T-helper 17 cell (primary cell): ENCODE measurements at places on chromosomes 6 and 20.
A peak's percentile ranks its signal among the peaks of the same experiment; 100 is the strongest.

DNA sequence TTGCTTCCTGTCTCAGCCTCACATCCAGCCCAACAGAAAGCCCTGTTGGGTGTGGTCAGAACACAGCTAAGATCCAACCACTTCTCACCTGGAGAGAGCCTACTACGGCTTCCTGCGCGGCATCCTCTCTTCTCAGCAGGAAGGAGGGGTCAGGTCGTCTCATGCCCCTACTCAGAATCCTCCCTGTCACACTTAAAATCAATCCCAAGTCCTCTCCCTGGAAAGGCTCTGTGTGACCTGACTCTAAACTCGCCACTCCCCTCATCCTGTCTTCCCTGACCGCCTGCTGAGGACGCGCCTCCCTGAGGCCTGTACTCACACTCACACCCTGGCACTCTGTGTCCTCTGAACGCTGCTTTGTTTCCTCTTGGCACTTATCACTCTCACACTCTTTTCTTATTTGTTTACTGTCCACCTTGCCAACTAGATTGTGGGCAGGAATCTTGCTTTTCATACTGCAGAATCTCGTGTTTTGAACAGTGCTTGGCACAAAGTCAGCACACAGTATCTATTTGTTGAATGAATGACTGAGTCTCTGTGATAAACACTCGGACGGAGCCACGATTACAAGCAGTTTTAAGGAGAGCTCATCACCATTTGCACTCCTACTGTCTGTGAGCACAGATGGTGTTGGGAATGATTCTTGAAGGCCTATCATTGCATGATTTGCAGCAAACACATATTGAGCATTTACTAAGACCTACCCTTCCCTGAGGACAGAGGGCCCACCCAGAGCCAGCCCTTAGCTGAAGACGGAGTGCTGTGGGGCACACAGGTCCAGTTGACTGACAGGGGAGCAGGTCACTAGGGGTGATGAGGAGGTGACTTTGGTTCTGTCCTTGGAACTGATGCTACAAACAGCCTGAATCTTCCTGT is 18.7 kb downstream of the RAB5IF start:
- DNase-seq, result no peak

DNA sequence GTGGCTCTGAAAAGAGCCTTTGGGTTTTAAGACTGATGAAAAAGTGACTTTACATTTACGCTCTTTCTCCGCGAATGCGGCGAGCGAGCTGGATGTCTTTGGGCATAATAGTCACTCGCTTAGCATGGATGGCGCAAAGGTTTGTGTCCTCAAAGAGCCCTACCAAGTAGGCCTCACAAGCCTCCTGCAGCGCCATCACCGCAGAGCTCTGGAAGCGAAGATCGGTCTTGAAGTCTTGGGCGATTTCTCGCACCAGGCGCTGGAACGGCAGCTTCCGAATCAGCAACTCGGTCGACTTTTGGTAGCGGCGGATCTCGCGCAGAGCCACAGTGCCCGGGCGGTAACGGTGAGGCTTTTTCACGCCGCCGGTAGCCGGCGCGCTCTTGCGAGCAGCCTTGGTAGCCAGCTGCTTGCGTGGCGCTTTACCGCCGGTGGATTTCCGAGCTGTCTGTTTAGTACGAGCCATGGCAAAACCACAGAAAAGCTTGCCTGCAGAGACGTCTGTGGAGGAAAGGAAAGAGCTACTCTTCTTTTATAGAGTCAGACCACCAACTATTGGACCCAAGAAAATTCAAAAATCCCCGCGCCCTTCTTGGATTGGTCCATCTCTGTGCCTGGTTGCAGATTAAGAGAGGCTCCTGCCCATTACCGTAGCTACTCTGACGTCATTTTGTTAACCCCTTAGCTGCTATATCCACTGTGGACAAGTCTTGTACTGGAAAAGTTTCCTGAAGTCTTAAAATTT is 55.5 kb upstream of the HFE start:
- DNase-seq, result peak; percentile 53

DNA sequence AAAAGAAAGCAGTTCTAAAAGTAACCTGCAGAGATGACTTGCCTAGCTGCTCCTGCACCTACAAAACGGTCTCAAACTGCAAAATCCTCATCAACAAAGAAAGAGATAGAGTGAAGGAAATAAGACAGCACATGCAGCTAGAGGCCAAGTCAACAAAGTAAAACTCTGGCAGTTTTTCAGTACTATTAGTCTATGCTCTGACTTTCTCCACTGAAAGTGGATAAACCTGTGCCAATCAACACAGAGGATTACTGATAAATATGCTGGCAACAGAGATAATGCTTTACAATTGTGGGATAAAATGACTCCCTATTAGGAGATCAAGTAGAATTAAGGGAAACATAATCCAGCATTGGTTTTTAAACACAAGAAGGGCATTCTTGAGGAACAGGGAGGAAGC is 13.4 kb downstream of the KIAA0319 start:
- DNase-seq, result no peak

GRCh38 chr6:42565823-42566613 is 2.2 kb downstream of the UBR2 start:
- no peak for DNase-seq

- DNase-seq, result no peak
Measured at GRCh38 chr6:37653933-37654565, 43.6 kb downstream of the MDGA1 start.

DNA sequence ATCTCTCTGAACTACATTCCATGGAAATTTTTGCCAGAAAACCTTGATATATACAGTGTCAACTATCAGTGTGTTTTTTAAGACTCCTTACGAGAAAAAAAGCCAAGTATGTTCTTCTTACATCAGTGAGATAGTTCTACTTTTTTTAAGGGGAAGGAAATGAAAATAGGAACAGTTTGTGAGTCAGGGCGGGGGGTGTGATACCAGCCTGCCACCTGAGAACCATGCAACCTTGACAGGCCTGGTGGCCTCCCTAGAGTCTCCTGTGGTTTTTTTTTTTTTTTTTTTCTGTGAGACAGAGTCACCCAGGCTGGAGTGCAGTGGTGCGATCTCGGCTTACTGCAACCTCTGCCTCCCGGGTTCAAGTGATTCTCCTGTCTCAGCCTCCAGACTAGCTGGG is 96.3 kb upstream of the GCM1 start:
- DNase-seq, result no peak

GRCh38 chr6:42845327-42845694 is 34.1 kb upstream of the RPL7L1 start:
- DNase-seq, result no peak

DNA sequence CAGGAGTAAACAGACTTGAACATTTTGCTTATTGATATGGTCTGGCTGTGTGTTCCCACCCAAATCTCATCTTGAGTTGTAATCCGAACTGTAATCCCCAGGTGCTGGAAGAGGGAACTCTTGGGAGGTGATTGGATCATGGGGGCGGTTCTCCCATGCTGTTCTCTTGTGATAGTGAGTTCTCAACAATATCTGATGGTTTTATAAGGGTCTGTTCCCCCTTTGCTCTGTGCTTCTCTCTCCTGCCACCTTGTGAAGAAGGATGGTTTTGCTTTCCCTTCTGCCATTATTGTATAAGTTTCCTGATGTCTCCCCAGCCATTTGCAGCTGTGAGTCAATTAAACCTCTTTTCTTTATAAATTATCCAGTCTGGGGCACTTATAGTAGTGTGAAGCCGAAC is 40.0 kb downstream of the MYLIP start:
- DNase-seq, result no peak

DNA sequence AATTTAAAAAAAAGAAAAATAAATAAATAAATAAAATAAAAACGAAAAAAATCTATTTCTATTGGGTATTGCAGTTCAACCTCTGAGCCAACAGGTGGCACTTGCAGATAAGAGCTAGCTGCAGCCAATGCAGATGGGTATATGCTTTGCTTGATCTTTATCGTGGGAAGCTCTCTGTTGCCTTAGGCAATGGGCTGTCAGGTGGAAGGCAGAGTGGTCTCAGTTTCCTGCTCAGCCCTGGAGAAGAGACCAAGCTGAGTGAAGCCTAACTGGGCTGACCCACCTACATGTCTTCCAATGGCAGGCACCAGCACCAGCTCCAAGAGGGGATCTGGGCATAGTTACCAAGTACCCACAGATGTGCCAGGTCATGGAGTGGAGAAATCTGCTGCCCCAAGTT is 95.0 kb downstream of the AK9 start:
- DNase-seq, result no peak

DNA sequence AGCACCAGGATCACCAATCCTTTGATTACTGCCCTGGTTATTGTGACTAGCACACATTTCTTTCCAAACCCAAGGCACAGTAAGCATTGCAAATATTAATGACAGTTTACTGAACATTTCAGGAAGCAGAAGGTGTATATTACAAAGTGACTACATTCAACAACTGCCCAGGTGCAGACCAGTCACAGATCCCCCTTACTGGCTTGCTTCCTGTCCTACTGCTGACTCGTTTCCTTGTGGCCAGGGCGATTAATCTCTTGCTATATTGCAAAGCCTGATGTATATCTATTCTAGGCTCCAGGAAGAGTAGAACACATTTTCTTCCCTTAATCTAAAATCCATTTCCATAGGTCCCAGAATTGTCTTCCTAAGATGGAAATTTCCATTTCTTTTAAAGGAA is 77.2 kb upstream of the EPHA7 start:
- DNase-seq, result no peak

GRCh38 chr6:31582230-31582643 is at the start of gene LTB:
LTB (minus strand) TSS chr6:31582424; CDS start chr6:31582417, 7 bp downstream.
- peak; percentile 58 for DNase-seq

DNA sequence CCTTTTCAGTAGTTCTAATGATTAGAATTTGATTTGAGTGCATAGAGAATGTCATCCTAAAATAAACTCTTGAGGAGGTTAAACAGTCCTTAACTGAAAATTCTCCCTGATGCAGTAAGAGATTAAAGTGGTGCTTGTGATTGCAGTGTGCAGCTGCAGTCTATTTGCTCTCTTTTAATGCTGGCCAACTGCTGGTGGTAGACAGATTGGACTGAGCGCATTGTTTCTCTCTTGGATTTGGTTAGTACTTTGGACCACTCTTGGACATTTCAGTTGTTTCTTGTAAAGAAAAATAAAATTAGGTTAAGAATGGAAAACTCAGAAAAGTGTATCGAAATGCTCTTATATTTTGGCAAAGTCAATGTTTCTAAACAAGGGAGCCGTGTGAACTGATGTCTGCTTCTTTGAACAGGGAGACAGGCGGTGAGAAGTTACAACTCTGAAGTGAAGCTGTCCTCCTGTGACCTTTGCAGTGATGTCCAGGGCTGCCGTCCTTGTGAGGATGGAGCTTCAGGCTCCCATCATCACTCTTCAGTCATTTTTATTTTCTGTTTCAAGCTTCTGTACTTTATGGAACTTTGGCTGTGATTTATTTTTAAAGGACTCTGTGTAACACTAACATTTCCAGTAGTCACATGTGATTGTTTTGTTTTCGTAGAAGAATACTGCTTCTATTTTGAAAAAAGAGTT is 127.2 kb downstream of the CD109 start:
- no peak for DNase-seq

DNA sequence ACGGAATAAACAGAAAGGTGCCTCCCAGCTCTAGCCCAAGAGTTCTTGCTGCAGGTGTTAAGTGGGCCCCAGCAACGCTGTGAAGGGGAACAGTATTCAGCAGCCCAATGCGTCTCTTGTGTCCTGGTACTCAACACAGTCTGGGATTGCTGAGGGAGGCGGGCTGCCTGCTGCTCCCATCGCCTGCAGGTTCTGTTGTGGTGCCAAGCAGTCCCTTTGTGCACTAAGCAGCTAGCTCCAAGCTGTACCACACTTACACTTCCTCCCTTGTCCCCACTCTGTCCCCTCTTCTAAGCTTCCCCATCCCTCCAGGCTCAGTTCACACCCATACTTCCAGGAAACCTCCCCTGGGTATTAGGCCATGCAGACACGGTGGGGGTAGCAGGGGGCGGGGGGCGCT is 92.7 kb downstream of the AGPAT4 start:
- no peak for DNase-seq

DNA sequence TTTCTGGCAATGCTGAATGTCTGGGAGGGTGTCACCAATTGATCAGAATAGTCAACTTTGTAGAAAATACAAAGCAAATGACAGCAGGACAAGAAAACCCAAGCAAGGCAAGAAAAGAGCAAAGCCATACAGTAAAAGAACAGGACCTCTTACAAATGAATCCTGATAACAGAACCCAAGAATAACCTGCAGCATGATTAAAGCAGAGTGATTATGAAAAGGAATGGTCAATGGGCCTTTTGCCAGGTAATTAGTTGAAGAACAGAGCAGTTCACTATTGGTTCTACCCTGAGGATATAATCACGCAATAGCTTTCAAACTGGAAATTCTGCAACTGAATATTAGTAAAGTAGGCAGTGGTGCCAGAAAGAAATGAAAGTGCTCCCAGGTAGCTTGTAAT is 319.8 kb downstream of the FRK start:
- no peak for DNase-seq

GRCh38 chr6:158415666-158416065 is 103.4 kb downstream of the TULP4 start:
- no peak for DNase-seq

DNA sequence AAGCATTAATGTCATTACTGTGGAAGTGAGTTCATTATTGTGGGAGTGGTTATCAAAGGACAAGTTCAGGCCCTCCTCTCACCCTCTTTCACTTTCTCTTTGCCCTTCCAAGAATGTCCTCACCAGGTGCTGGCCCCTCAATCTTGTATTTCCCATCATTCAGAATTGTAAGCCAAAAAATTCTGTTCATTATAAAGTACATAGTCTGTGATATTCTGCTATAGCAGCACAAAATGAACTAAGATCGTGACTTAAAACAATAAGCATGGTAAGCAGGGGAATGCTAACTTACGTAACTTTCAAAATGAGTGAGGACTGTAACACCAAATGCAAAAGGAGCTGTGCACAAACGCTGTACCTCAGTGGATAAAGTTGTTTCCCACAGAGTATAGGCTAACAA is 515.7 kb upstream of the BTBD3 start:
- no peak for DNase-seq

- no peak for DNase-seq
Measured at GRCh38 chr20:46546298-46546697, 4.2 kb downstream of the OCSTAMP start.

DNA sequence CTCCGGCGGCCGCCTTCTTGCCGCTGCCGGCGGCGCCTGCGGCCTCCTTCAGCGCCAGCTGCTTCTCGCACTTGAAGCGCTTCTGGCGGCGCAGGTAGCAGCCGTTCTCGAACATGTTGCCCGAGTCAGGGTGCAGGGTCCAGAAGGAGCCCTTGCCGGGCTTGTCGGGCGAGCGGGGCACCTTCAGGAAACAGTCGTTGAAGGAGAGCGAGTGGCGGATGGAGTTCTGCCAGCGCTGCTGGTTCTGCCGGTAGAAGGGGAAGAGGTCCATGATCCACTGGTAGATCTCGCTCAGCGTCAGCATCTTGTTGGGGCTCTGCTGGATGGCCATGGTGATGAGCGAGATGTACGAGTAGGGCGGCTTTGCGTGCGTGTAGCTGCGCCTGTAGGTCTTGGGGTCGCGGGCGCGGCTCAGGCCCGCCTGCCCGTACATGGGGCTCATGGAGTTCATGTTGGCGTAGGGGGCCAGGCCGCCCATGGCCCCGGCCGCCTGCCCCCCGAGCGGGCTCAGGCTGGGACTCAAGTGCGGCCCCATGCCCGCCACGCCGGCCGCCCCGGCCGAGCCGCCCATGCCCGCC is 1.9 kb downstream of the FOXA2 start:
- no peak for DNase-seq

- DNase-seq, result no peak
Measured at GRCh38 chr20:59668926-59669850, 64.8 kb downstream of the PHACTR3 start.

GRCh38 chr20:46023999-46024398 is 5.0 kb upstream of the SLC12A5 start:
- DNase-seq, result no peak

- no peak for DNase-seq
Measured at GRCh38 chr6:68975816-68976215, 340.7 kb downstream of the ADGRB3 start.

- peak; percentile 8 for DNase-seq
Measured at GRCh38 chr6:39137245-39137644, 22.3 kb upstream of the SAYSD1 start.

GRCh38 chr6:131979515-131980337 is 28.6 kb upstream of the CCN2 start:
- no peak for DNase-seq
